ENCODE measurements at places on chromosomes 16 and 17.

GRCh38 chr17:10802496-10803284, 1.2 kb downstream of the TMEM238L start:
- no peak for DNase-seq

GRCh38 chr17:4436381-4436780, 2.6 kb downstream of the SPNS3 start:
- DNase-seq = no peak

DNA sequence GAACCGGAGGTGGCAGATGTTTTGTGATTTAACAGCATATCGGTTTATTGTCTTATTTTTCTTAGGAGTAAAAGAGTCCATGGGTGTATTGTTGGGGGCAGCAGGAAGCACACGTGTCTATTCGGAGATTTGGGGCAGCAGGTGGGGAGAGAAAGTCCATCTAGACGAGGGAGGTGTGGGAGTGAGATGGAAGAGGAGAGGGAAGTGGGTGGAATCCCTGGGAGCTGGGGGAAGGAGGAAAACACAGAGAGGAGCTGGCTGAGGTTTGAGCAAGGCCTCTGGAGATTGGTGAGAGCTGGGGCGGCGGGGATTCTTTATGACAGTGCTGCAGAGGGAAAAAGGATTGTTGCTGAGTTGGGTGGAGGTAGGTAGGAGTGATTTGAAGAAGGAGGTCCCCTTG, 72.1 kb downstream of the PRKCB start:
- DNase-seq = no peak

- no peak for DNase-seq
Measured at GRCh38 chr17:19384723-19385391, 2.1 kb downstream of the MFAP4 start.

GRCh38 chr16:81451753-81452680, 7.4 kb downstream of the CMIP start:
- no peak for DNase-seq

GRCh38 chr16:3668626-3669025, 14.1 kb downstream of the DNASE1 start:
- no peak for DNase-seq

DNA sequence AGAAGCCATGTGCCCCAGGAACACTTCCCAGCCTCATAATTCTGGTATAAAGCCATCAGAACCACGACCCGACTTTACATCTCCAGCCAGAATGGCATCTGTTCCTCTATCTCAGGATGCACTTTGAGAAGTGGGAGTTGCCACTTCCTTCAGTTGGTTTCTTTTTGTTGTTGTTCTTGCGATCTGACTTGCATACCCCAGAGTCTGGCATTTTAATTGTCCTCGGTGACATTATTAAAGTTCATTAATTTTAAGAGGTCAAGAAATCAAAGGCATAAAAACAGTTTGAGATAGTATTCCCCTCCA, 13.5 kb downstream of the MARCHF10 start:
- DNase-seq = no peak

GRCh38 chr16:30958175-30959079, 873 bp downstream of the SETD1A start:
- DNase-seq = no peak

GRCh38 chr17:29148257-29148789, 31.9 kb downstream of the MYO18A start:
- DNase-seq = no peak

DNA sequence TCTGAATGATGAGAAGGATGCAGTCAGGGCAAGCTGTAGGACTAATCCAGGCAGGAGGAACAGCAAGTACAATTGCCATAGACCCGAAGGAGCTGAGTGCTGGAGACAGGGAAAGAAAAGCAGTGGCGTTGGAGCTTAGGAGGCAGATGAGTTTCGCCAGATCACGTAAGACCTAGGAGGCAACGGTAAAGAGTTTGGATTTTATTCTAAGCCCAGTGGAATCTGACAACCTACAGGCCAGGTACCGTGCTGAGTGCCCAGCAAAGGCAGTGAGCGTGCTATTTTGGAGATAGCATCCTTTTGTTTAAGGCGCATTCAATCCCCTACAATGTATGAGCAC, 1.2 kb downstream of the USP43 start:
- no peak for DNase-seq

DNA sequence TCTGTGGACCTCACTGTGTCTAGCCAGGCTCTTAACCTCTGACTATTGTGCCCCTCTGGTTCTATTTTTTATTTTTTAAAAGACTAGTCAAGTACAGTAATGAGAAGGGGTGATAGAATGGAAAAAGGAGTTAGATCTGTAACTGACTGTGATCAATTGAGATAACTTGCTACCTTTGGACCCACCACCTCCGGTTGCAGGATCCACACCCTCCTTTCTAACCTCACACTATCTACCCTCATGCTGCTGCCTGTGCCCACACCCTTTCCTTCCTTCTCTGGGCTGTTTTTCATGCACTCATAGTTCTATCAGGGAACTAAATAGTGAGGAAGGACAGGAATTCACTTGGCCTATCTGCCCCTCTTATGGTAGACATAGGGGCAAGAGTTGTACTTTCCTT, 172.3 kb downstream of the KATNIP start:
- DNase-seq = no peak

- DNase-seq = no peak
Measured at GRCh38 chr16:50763211-50763610, 21.3 kb downstream of the CYLD start.

DNA sequence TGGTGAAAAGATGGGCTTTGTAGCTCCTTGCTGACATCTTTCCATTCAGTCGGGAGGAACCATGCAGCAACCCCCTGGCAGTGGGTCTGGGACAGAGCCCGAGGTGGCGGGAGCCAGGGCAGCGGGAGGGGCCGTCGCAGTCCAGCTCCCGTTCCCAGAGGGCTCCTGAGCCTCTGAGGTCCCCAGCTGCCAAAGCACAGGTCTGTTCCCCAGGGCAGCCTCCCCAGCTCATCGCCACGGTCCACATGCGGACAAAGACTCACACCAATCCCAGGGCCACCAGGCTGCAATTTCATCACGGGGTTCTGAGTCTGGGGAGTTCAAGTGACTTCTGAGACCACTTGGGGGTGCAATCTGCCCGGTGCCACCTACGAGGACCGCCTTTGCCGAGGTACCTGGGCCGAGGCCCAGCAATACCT, 196.0 kb downstream of the RBFOX3 start:
- DNase-seq = no peak

GRCh38 chr17:63993368-63993985, 4.7 kb upstream of the PRR29 start:
- no peak for DNase-seq

Data from stimulated activated CD4-positive, alpha-beta T cell treated with anti-CD3 and anti-CD28 coated beads, Interleukin-12 subunit alpha, Interleukin-12 subunit beta, amount 100 ng/mL, for 24 hours (primary cell).